CD8-positive, alpha-beta memory T cell (primary cell): ENCODE measurements at places on chromosomes 16 and 17.

DNA sequence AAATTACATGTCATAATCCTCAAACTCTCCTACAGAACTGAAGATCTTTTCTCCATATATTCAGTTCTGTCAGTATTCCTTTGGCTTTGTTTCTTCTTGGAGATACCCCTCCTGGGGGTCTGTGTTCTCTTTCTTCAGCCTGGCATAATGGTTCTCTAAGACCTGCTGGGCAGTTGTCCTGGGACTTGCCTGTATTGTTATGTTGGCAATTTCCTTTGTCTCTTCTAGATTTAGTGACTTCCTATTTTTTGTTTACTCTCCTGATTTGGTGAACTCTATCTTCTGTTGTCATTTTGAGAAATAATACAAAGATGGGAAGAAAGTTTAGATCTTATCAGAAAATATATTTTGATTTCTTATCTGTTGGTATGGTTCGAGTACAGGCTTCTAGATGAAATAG, 127.8 kb downstream of the GOSR1 start:
- no peak for DNase-seq

GRCh38 chr17:80689129-80689619, 144.5 kb downstream of the RPTOR start:
- no peak for DNase-seq

- no peak for DNase-seq
Measured at GRCh38 chr17:38815576-38816193, 9.4 kb downstream of the CWC25 start.

GRCh38 chr16:27498031-27498825, 51.5 kb downstream of the GTF3C1 start:
- no peak for DNase-seq

GRCh38 chr16:337437-337836, 15.1 kb downstream of the AXIN1 start:
- no peak for DNase-seq

DNA sequence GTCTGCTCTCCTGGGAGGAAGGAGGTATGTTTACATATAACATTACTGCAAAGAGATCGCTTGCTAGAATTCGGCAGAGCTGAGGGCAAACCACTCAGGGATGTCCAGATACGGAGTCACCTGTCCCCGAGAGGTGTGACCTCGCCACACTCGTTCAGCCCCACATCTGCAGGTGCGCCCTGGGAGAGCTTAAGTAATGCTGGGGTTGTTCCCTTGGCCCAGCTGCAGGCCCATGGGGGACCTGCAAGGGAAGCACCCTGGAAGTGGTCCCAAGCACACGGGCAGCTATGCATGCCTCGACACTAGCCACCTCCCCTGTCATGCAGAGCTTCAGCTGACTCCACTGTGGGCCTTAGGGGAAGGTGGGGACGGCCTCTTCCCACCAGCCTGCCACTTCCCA, 22.2 kb downstream of the USP22 start:
- DNase-seq = no peak

- peak; percentile 11 for DNase-seq
Measured at GRCh38 chr16:15509051-15509592, 74.7 kb downstream of the BMERB1 start.

GRCh38 chr16:15810411-15810810, 46.4 kb downstream of the MYH11 start:
- DNase-seq = no peak

GRCh38 chr17:41579484-41580243, 7.0 kb downstream of the KRT14 start:
- peak; percentile 57 for DNase-seq

GRCh38 chr17:2008332-2009126, 16.6 kb downstream of the RTN4RL1 start:
- DNase-seq = no peak

- DNase-seq = no peak
Measured at GRCh38 chr17:7626307-7626706, 1.3 kb downstream of the SAT2 start.

DNA sequence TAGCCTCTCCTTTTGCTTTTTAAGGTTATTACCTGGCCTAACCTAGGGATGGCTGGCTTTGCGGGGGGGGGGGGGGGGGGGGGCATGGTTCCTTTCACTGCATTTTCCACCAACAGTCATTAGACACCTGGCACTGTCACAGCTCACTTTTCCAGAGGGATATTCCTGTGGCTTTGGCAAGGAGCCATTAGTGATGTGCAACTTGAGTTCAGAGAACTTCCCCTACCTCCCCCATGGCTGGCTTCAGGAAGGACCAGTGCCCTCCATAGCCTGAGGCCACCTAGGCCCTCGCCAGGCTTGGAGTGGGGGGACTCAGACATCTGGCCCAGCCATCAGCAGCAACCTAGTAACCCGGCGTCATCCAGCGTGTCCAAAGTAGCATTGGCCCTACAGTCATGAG, 234.6 kb downstream of the CPPED1 start:
- no peak for DNase-seq

DNA sequence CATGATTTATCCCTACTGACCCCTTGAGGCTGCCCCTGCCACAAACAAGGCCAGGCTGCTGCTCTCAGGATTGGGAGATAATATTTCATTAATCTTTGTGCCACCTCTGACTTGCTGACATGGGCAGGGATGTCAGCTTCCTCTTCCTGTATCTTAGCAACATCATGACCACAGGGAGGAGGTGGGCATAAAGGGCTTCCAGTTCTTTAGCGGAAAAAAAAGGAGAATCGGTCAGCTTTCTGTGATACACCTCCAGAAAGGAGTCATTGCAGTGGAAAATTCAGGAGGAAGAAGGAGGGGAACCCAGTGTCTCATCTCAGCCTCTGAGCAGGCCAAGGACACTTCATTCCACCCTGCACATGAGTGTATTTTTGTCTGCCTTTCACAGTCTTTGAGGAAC, 206.8 kb upstream of the SDK2 start:
- no peak for DNase-seq

DNA sequence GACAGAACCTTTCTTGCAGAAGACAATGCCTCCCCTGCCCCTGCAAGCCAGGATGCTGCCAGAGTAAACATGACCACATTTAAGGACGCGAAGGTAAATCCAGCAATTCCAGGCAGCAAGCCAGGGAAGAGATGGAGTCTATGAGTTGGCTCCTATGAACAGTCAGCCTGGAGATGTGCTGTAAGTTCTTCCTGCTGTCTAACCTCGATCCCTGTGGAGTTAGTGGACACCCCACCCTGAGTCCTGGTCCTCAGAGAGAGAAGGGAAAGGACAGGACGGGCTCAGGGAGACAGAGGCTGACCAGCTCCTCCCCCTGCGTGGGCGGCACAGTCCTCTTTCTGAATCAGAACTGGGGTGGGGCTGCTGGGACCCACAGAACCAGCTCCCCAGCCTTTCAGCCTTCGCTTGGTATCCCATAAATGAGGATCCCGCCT, 24.9 kb downstream of the CDC42EP4 start:
- no peak for DNase-seq

GRCh38 chr17:30395398-30396022, 16.8 kb downstream of the CPD start:
- no peak for DNase-seq

DNA sequence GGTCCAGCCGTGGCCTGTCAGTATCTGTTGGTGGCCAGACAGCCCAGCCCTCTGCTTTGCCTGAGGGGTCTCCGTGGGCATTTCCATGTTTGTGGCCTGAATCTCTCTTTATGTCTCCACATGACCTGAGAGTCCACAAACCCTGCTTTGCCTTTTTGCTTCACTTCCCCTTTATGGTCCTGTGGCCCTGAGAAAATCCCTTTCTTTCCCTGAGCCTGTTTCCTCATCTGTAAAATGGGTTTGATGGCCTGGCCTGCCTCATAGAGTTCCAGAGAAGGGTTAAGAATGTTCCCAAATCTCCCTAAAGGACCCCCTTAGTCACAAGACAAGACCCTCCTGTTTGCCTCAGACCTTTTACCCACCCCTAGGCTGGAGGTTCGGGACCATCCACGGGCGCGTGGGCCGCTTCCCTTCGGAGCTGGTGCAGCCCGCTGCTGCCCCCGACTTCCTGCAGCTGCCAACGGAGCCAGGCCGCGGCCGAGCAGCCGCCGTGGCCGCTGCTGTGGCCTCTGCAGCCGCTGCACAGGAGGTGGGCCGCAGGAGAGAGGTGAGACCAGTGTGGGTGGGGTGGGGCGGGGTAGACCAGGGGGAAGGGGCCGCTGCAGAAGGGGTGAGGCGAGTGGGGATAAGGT, 26.2 kb upstream of the ALKBH5 start:
- DNase-seq = no peak

DNA sequence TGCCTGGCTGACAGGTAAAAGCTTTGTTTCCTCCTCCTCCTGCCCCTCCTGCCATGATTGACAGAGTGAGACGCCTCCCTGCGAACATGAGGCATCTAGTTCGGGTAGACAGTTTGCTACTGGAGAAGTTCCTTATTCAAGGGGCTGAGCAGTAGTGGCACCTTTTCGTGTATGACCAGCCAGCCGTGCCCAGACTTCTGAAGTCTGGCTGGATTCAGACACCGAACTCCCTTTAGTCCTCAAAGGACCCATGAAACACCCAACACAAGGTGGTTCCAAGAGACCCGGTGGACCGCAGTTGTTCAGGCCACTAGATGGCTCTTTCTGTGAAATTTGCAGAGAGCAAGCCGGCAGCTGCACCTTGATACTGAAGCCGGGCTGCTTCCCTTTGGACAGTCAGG, 192.8 kb downstream of the XYLT1 start:
- no peak for DNase-seq

- no peak for DNase-seq
Measured at GRCh38 chr17:21199856-21200255, 14.1 kb downstream of the TMEM11 start.

DNA sequence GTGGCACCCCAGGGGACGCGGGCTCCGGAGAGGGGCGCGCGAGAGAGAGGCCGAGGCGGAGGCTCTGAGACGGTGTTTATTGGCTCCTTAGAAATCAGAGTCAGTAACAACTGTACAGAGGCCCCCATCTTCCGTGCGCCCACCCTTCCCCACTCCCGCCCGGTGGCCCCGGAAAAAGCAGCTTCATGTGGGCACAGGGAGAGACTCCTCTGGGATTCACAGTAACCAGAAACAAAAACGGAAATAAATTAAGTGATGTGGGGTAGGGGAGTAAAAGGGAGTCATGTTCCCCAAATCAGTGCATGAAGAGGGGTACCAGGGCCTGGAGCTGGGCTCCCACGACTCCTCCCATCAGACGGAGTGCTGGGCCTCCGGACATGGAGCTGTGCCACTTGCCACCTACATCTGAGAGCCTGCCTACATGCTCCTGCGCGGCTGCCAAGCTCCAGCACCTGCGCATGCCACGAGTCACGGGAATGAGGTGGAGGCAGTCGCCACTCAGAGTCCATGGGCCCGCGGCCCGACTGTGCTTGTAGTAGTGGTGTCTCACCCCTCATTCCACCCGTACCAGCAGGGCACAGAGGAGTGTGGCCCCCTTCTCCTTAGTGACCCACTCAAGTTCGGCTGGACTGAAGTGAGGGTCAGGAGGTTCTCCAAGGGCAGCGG, 543 bp upstream of the GPS2 start:
- no peak for DNase-seq

DNA sequence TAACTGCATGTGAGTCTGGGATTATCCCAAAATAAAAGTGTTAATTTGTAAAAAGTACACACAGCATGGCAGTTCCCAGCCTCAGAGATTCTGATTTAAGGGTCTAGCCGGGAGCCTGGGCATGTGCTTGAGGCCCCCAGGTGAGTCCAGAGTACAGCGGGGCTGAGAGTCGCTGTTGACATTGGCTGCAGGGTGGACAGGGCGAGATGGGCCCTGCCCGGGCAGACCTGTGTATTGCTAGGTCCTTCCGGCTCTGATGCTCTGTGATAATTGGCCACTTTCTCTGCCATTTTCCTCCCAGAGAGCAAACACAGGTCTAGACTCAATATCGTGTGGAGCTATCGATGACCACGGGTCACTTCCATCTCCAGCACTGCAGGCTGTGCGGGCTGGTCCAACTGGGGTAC, 73.6 kb downstream of the ABCC6 start:
- DNase-seq = no peak

DNA sequence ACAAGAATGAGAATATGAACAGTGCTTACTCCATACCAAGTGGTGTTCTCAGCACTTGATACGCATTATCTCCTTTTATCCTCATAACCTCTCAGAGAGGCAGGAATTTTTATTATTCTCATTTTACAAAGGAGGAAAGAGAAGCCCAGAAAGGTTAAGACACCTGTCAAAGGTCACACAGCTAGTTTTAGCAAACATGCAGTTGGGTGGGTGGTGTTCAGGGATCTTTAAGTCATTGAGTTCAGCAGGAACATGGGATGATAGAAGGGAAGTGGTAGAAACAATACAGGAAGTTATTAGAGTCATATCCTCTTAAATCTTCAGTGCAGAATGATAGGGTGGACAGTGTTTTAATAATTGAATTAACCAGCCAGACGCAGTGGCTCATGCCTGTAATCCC, 95.4 kb downstream of the IRX3 start:
- DNase-seq = no peak

- no peak for DNase-seq
Measured at GRCh38 chr17:15398291-15398690, 56.9 kb upstream of the TEKT3 start.

DNA sequence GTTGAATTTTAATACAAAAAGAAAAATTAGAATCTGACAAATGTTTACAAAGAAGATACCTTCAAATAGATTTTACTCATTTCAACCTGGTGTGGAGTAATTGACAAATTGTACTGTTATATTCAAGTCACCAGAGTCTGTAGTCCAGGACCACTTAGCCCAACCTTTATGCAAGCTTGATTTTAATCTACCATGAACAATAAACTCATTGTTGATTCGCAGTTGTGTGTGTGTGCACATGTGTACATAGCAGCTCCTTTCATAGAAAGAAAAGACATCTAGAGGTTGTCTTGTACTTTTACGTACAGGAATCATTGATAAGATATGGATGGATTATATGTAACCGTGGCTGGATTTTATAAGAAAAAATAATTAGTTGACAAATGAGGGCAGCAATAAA, 20.7 kb upstream of the LRRC37A start:
- DNase-seq = no peak

DNA sequence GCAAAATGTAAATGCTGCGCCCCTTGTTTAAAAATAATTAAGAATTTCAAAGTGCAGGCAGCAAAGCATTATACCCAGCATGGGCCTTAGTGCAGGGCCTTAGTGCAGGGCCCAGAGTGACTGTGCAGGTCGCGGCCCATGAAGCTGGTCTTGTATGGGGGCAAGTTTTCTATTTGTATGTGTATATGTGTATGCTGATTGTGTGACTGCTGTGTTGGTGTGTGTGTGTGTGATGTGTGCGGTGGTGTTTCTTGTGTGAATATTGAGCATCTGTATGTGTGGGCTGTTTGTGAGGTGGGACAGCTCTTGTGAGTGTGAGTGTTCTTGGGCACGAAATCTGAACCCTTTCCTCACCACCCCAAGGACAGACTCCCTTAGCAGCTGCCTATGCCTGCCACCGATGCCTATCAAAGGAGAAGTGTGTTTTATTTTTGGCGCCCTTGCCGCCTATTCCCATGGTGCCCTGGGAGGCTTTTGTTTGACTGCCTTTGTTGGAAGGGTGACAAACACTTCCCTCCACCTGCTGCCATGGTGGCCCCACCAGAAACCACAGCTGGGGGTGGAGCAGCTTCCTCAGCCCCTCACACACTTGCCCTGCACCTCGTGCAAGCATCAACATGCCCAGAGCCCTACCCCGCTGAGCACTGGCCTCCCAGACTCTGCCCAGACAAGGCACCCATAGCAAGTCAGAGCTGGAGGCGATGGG, 18.0 kb downstream of the CCR7 start:
- no peak for DNase-seq

GRCh38 chr16:85553436-85554113, 59.5 kb upstream of the GSE1 start:
- peak; percentile 66 for DNase-seq
